ENCODE measurements at places on chromosomes 7 and 10. TPM values are rescaled to one million over a fixed set of nuclear protein-coding genes. Genes with fewer than 3 reads are reported as not detected.

DNA sequence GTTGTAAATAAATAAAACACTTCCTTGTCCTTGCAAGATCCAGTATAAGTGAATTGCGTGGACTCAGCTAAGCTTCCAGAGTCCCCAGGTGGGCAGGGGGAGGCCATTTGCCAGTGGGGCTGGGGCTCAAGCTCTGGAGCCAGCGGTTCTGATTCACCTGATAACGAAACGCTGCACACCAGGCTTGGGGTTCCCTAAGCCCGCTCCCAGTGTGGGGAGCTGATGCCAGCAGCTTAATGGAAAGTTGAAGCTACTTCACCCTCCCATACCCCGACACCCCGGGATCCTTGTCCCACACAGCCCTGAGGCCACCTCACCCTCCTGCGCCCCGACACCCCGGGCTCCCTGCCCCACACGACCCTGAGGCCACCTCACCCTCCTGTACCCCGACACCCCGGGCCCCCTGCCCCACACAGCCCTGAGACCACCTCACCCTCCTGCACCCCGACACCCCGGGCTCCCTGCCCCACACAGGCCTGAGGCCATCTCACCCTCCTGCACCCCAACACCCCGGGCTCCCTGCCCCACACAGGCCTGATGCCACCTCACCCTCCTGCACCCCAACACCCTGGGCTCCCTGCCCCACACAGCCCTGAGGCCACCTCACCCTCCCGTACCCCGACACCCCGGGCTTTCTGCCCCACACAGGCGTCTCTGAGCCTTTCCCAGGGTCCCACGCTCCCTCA is 30.8 kb downstream of the FKBP6 start:
- H3K4me3 ChIP-seq: no peak overlapping the region
- H3K4me1 ChIP-seq: peaks cover 8% of the 10 kb centered on the region
- H3K36me3 ChIP-seq: no peaks in the 10 kb centered on the region
- H3K27ac ChIP-seq: no peak overlapping the region
- no peak for DNase-seq

GRCh38 chr10:104485632-104486031 is 132.0 kb downstream of the CFAP58 start:
- no peaks in the 10 kb centered on the region for H3K36me3 ChIP-seq
- H3K27ac ChIP-seq: no peak overlapping the region
- H3K27me3 ChIP-seq: peaks cover 5% of the 10 kb centered on the region
- H3K4me3 ChIP-seq: no peak overlapping the region
- no peaks in the 10 kb centered on the region for H3K4me1 ChIP-seq

DNA sequence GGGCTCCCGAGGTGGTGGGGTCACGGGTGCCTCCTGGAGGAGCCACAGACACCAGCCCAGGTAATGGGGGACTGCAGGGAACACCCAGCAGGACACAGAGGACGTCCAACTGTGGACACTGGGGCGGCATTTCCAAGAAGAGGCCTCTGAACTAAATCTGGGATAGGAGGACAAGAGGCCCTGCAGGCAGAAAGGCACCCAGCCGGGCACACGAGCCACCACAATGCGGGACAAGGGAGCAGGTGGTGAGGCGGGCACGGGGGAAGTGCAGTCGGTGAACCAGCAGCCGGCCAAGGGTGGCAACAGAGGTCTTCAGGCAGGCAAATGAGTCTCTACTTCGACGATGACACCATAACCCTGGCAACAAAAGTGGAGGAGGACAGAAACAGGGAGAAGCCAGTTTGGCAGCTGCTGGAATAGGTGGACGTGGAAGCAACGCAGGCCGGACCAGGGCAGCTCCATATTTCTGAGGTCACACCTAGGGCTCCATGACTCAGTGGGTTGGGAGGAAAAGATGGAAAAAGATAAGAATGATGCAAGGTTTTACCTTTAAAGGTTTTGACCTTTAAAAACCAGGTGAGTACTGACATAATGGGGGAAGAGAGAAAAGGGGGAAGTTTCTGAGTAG is 26.1 kb upstream of the GALNTL5 start:
- DNase-seq: no peak
- no peaks in the 10 kb centered on the region for H3K36me3 ChIP-seq
- no peak overlapping the region for H3K4me3 ChIP-seq
- peaks cover 3% of the 10 kb centered on the region for H3K4me1 ChIP-seq
- H3K27me3 ChIP-seq: no peaks in the 10 kb centered on the region
- no peak overlapping the region for H3K27ac ChIP-seq

DNA sequence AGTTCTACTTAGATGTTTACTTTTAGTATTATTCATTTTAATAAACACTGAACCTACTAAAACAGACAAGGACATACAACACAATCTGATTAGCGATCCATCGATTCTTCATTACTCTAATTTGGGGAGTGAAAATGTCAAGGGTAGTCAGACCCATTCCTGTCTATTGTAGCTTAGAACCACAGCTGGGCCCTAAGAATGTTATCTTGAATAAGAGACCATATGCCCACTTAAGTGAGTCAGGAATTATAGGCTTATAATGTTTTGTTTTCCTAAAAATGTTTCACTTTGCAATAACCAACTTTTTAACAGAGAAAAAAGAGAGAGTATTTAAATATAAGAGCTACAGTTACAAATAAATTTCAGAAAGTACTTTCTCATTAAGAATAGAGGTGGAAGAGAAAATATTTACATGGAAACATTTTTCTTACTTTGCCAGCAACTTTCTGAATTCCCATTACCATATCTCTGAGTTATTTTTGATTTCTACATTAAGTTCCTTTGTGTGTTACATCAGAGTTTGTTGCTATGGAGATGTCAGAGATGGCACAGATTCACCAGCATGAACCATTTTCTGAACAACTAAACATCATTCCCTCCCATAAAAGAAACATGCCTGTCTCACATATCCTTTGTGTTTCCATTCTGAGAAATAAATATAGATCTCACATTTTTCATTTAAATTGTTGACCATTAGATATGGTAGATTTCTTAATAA is 75.4 kb upstream of the SLC13A1 start:
- H3K4me3 ChIP-seq: no peak overlapping the region
- no peaks in the 10 kb centered on the region for H3K4me1 ChIP-seq
- no peak for DNase-seq

GRCh38 chr10:114940735-114941134 is 2.7 kb downstream of the TRUB1 start:
- H3K4me3 ChIP-seq: no peak overlapping the region
- H3K36me3 ChIP-seq: peaks cover 25% of the 10 kb centered on the region
- peaks cover 6% of the 10 kb centered on the region for H3K4me1 ChIP-seq
- no peak overlapping the region for H3K27ac ChIP-seq

DNA sequence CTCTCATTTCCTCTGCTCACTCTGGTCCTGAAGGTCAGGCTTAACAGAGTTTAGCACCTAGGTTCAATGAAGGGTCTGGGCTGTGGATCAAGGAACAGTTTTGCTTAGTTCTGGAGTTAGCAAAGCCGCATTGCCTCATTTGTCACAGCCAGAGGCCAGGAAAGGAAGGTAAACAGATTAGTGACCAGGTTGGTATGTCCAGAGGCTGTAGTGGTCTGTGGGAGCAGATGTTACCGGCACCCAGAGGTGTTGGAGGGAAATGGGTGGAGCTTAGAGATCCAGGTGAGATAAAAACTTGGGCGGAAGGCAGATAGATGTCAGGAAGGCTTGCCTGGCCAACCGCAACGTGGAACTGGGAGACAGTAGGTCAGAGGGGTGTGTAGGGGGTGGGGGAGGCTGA is 36.6 kb upstream of the ZMIZ2 start:
- peaks cover 18% of the 10 kb centered on the region for H3K36me3 ChIP-seq
- no peaks in the 10 kb centered on the region for H3K4me1 ChIP-seq
- no peak overlapping the region for H3K27ac ChIP-seq
- DNase-seq: no peak
- no peak overlapping the region for H3K4me3 ChIP-seq

DNA sequence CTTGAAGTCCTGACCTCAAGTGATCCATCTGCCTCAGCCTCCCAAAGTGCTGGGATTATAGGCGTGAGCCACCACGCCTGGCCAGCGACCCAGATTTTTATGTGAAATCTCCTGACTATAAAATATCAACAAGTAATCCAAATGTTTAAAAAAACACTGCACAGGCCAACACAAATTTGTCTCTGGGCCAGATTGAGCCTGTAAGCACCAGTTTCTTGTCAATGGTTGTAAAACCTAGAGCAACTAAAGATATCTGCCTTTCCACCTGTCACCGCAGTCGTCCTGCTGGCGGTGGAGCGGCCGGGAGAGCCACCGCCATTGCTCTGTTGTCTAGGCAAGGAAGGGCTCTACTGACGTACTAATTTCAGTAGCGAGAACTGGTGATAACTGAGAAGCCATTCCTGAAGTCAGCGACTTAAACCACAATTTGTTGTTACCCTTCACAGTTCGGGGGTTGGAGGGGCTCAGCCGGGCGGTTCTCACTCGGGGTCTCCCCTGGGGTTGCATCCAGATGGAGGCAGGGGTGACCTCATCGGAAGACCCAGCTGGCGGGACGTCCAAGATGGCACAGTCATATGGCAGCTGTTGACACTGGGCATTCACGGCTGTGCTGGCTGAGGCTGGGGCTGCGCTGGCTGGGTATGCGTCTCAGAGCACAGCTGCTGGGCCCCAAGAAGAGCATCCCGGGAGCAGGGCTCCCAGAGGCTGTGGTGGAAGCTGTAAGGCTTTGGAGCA is 55.2 kb upstream of the PDGFA start:
- H3K4me1 ChIP-seq: no peaks in the 10 kb centered on the region
- no peaks in the 10 kb centered on the region for H3K27me3 ChIP-seq
- H3K36me3 ChIP-seq: no peaks in the 10 kb centered on the region

- H3K27me3 ChIP-seq: no peaks in the 10 kb centered on the region
- DNase-seq: no peak
- no peaks in the 10 kb centered on the region for H3K36me3 ChIP-seq
- no peaks in the 10 kb centered on the region for H3K4me1 ChIP-seq
These were observed 21.9 kb downstream of the ADCY1 start for GRCh38 chr7:45595809-45596664.

DNA sequence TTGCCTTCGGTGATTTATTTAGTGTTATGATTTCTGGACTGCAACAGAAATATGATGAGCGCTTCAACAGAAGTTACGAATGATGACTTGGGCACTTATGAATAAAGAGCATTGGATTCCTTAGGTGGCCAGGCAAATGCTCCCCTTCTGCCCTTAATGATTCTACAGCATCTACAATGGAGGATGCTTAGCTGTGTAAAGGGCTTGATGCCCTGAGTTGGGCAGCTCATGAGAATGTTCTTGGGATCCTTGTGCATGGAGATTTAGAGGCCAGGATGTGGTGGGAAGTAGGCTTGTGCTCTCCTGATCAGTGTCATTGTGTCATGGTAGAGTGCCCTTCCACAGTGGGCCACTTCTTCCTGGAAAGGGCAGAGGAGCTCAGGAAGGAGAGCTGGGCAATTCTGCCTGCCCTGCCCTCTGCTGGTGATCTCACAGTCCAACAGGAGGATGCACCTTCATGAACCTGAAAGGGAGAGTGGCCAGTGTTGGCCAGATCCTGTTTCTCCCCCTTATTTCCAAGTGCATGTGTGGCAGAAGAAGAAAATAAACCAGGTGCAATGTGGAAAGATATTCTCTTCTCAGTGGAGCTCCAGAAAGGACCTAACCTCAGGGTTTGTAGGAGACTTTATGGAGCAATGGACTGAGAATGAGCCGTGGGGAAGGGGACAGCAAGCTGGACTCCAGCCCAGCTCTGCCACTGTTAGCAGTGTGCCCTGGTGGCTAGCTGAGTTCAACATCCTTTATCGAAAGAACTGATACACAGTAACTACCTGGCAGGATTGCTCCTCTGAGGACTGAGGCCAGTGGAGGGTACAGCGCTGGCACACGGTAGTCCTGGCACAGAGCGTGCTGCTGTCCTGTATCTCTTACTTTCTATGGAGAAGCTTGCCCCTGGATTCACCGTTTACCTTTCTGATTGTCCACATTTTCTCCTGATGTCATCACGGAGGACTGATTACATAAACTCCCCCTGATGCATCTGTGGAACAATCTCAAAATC is 182.9 kb downstream of the BMPER start:
- peaks cover 20% of the 10 kb centered on the region for H3K4me1 ChIP-seq
- H3K4me3 ChIP-seq: no peak overlapping the region
- H3K36me3 ChIP-seq: no peaks in the 10 kb centered on the region
- peak; percentile 77 for DNase-seq
- H3K27ac ChIP-seq: peak overlapping the region; percentile 51

- no peaks in the 10 kb centered on the region for H3K4me1 ChIP-seq
- H3K36me3 ChIP-seq: peaks cover 3% of the 10 kb centered on the region
- no peaks in the 10 kb centered on the region for H3K27me3 ChIP-seq
- no peak overlapping the region for H3K4me3 ChIP-seq
- no peak for DNase-seq
- no peak overlapping the region for H3K27ac ChIP-seq
These were observed 103.0 kb downstream of the VOPP1 start for GRCh38 chr7:55469271-55469681.

DNA sequence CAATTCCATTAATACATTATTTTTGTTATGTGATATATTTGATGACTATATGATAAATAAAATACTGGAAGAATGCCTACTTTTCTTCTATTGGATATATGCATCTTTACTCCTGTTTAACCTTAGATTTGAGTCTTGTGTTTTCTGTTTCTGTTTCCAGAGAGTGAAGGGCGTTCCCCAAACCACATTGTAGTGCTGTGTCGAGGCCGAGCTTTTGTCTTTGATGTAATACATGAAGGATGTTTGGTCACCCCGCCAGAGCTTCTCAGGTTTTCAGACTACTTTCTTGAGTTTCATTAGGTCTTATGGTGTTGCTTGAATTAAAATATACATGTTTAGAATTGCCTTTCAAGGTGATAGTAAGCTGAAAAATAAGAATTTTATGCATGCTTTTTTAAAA is 23.8 kb downstream of the CROT start:
- no peaks in the 10 kb centered on the region for H3K36me3 ChIP-seq
- H3K4me3 ChIP-seq: no peak overlapping the region
- no peak overlapping the region for H3K27ac ChIP-seq
- no peaks in the 10 kb centered on the region for H3K27me3 ChIP-seq

DNA sequence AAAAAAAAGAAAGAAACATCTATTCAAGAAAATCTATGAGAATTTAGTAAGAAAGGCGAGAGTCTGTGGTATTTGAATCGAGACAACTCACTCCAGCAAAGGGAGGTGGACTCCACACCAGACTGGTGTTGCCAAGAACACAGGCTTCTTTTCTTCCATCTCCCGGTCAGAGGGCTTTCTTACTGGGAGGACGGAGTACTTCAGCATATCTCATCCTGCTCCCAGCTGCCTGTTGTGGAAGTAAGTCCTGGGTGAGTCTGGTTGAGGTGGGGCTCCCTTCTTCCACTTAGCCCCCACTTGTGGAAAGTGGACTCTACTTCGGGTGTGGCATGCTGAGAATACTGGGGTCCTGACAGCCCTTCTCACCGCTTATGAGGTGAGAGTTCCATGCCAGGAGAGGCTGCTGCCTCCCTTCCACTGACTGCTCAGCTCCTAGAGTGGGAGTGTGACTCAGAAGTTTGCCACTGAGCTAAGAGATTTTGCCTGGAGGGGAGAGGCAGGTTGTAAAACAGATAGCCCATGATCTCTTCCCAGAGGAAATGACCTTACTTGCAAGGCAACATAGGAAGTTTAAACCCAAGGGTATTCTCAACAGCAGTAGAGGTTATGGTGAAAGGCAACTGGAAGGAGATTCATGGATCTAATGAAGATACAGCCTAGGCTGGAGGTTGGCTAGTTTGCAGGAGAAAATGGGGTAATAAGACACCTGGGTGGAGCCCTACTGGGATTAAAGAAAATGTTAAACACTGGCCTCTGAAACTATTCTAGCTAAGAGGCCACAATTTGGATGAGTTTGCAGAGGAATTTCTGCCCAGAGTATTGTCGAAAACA is 3.5 kb upstream of the NACAD start:
- no peaks in the 10 kb centered on the region for H3K36me3 ChIP-seq
- H3K27ac ChIP-seq: no peak overlapping the region
- H3K27me3 ChIP-seq: no peaks in the 10 kb centered on the region
- H3K4me1 ChIP-seq: no peaks in the 10 kb centered on the region
- no peak overlapping the region for H3K4me3 ChIP-seq

Gene IDE
- total RNA-seq: 92.1 TPM

Gene ASAH2
- 5.5 TPM for total RNA-seq

Gene TMEM26
- not detected for total RNA-seq

Gene ANKIB1
- 42.1 TPM for total RNA-seq

Gene SLIT1
- total RNA-seq: 0.66 TPM

Gene OPN4
- not detected for total RNA-seq

Gene SLC13A1
- total RNA-seq: not detected

Gene ACTL6B
- total RNA-seq: not detected

Measured in A673 (cell line).